ENCODE measurements at places on chromosomes 2 and 18. TPM values are rescaled to one million over a fixed set of nuclear protein-coding genes. Genes with fewer than 3 reads are reported as not detected.
A peak's percentile ranks its signal among the peaks of the same experiment; 100 is the strongest.

Gene TEX51
- total RNA-seq = not detected

Gene GPR17
- not detected for total RNA-seq

Gene FOXD4L1
- total RNA-seq = 0.21 TPM

Gene HOXD3
- total RNA-seq = not detected

Gene TMEM127
- total RNA-seq = 32.2 TPM

Gene SERPINB7
- not detected for total RNA-seq

Gene DHRS9
- not detected for total RNA-seq

Gene IL1RN
- total RNA-seq = not detected

Gene TMEM198
- total RNA-seq = 0.36 TPM

DNA sequence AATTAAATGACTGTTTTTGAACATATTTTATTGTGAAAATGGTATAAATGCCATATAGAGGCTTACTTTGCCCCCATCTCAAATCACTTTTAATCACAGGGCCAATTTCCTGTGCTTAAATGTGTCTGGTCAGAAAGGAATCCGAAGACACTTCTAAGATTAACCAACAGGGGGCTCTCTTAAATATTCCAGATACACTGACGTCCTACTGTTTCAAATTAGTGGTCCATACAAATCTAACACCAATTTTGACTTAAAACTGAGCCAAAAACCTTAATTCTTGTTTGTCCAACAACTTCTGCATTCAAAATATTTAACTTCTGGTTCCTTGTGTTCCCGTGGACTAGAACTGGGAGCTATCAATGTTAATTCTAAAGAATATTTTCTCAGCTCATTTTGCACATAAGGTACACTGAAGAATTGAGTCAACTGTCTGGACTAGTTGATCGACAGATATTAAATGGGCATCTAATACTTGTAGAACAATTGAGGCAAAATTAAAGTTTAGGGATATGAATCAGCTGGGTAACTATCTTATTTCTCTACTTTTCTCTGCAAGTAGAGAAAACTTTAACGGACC is 557.5 kb downstream of the ARHGAP15 start:
- H3K27ac ChIP-seq = no peak overlapping the region
- H3K36me3 ChIP-seq = peaks cover 27% of the 10 kb centered on the region
- no peak overlapping the region for H3K4me3 ChIP-seq
- DNase-seq = no peak
- no peaks in the 10 kb centered on the region for H3K27me3 ChIP-seq
- peaks cover 55% of the 10 kb centered on the region for H3K4me1 ChIP-seq

GRCh38 chr2:173754165-173754564 is 211.0 kb downstream of the SP3 start:
- H3K4me3 ChIP-seq = no peak overlapping the region
- no peaks in the 10 kb centered on the region for H3K4me1 ChIP-seq
- H3K27ac ChIP-seq = no peak overlapping the region
- H3K36me3 ChIP-seq = no peaks in the 10 kb centered on the region

DNA sequence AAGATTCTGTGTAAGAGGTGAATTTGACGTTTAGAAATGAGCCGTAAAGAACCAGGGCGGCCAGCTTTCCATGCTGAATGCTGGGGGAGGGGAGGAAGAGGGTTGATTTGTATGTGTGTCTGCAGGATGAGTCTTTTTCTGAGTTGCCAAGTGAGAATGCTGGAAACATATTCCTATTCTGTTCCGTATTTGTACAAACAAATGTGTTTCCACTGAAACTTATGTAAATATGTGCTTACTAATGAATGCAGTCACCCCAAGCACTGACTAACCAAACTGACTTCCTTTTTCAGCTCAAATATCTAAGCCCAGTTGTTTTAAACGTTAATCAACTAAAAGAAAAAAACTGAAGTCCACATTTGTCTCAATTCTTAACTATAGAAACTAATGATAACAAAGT is 74.9 kb upstream of the APCDD1 start:
- no peak overlapping the region for H3K4me3 ChIP-seq
- peaks cover 9% of the 10 kb centered on the region for H3K4me1 ChIP-seq
- DNase-seq = no peak
- no peak overlapping the region for H3K27ac ChIP-seq

- no peak overlapping the region for H3K4me3 ChIP-seq
- DNase-seq = no peak
- H3K27me3 ChIP-seq = no peaks in the 10 kb centered on the region
- no peak overlapping the region for H3K27ac ChIP-seq
- peaks cover 5% of the 10 kb centered on the region for H3K36me3 ChIP-seq
Observed at GRCh38 chr2:134167015-134167414, 86.9 kb upstream of the MGAT5 start.

- no peaks in the 10 kb centered on the region for H3K4me1 ChIP-seq
- H3K36me3 ChIP-seq = no peaks in the 10 kb centered on the region
- no peak overlapping the region for H3K27ac ChIP-seq
- H3K4me3 ChIP-seq = no peak overlapping the region
Observed at GRCh38 chr2:22901471-22902179, 483.4 kb upstream of the KLHL29 start.

GRCh38 chr18:78920456-78921138 is 59.0 kb upstream of the SALL3 start:
- H3K4me1 ChIP-seq = no peaks in the 10 kb centered on the region
- H3K27me3 ChIP-seq = peaks cover 11% of the 10 kb centered on the region
- no peak for DNase-seq

DNA sequence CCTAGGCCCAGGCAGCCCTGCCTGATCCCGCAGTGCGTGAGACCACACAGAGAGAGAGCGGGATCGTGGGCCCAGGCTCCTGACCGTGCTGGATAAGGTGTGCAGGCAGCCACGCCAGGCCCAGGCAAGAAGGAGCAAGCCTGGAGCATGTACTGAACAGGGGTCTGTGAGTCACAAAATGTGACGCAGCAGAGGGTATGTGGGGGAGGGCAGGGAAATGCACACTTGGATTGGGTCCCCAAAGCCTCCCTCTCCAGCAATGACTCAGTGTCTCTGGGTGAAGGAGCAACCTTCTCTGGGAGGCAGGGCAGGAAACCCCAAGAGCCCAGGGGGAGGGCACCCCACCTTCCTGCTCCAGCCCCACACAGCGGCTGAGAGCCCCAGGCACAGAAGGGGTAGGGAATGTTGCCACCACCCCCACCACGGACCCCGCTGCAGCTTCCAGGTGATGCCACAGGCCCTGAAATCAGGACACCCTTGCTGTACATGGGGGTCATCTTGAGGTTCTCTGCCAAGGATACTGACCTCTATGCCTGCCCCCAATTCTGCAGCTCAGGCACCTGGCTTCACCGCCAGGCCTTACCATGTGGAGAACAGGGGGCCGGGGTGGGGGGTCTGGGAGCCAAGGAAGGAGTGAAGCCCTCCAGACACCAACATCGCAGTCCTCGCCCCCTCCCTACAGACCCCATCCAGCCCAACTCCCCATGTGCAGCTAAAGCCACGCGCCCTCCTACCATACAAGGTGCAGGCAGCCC is 1.3 kb upstream of the GPC1 start:
- no peak for DNase-seq
- H3K27me3 ChIP-seq = peaks cover 23% of the 10 kb centered on the region
- H3K4me3 ChIP-seq = peak overlapping the region; percentile 78
- peak overlapping the region; percentile 77 for H3K27ac ChIP-seq

DNA sequence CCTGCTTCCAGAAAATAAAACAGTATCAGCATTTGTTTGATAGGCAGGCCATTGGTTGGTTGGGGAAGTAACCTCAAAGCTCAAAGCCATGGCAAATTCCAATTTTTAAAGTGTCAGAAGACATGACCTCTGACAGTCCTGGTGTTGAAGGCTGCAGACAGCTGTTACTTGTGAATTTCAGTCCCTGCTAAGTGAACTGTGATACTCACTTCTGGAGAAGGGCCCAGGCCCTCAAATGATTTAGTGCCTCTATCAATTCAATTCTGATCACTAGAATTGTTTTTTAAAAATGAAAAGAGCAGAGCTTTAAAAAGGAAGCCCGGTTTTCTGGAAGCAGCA is 23.1 kb downstream of the MRPL44 start:
- H3K27me3 ChIP-seq = no peaks in the 10 kb centered on the region
- no peak overlapping the region for H3K4me3 ChIP-seq
- no peak overlapping the region for H3K27ac ChIP-seq

- peaks cover 12% of the 10 kb centered on the region for H3K27me3 ChIP-seq
- H3K27ac ChIP-seq = no peak overlapping the region
- H3K4me1 ChIP-seq = no peaks in the 10 kb centered on the region
- no peaks in the 10 kb centered on the region for H3K36me3 ChIP-seq
Observed at GRCh38 chr2:182672466-182673165, 43.4 kb upstream of the DNAJC10 start.

DNA sequence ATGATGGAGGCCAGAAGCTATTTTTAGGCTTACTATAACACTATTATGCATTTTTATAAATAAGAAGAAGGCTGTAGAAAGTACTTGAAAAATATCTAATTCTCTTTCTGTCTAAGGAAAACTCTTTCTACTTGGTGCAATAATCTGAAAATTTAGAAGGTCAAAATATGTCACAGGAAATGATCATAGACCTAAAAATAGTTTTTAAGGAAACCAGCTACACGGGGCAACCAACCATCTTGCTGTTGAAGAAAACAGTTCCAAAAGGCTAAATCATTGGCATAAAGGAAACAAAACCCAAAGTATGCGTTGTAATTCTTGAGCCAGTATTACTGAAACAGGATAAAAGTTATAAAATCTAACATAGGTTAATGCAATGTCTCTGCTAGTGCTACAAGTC is 40.2 kb downstream of the SOCS6 start:
- H3K4me1 ChIP-seq = peaks cover 5% of the 10 kb centered on the region
- H3K36me3 ChIP-seq = peaks cover 10% of the 10 kb centered on the region

DNA sequence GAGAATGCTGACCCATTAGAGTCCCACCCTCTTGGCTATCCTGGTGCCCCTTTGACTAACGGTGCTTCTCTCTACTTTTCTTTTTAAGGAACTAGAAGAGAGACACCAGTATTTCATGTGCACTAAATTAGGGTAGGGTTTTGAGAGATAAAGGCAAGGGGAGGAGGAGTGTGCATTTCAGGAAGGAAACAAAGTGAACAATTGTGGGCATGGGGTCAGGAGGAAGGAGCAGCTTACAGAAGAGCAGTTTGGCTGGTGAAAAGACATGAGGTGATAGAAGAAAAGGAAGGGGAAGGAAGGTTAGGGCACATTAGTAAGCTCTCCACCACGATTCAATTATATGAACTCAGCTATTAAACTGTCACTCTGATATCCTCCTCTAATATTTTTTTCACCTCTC is 105.8 kb upstream of the CTAGE1 start:
- no peaks in the 10 kb centered on the region for H3K36me3 ChIP-seq
- H3K27ac ChIP-seq = no peak overlapping the region
- no peak overlapping the region for H3K4me3 ChIP-seq
- DNase-seq = no peak
- no peaks in the 10 kb centered on the region for H3K4me1 ChIP-seq
- H3K27me3 ChIP-seq = no peaks in the 10 kb centered on the region

- DNase-seq = no peak
- H3K36me3 ChIP-seq = peaks cover 1% of the 10 kb centered on the region
- no peaks in the 10 kb centered on the region for H3K27me3 ChIP-seq
Observed at GRCh38 chr2:209239585-209239938, 184.3 kb upstream of the MAP2 start.

GRCh38 chr2:159179096-159179495 is 107.4 kb downstream of the WDSUB1 start:
- no peaks in the 10 kb centered on the region for H3K36me3 ChIP-seq
- no peak for DNase-seq
- no peak overlapping the region for H3K4me3 ChIP-seq
- no peak overlapping the region for H3K27ac ChIP-seq
- H3K27me3 ChIP-seq = no peaks in the 10 kb centered on the region
- peaks cover 6% of the 10 kb centered on the region for H3K4me1 ChIP-seq

DNA sequence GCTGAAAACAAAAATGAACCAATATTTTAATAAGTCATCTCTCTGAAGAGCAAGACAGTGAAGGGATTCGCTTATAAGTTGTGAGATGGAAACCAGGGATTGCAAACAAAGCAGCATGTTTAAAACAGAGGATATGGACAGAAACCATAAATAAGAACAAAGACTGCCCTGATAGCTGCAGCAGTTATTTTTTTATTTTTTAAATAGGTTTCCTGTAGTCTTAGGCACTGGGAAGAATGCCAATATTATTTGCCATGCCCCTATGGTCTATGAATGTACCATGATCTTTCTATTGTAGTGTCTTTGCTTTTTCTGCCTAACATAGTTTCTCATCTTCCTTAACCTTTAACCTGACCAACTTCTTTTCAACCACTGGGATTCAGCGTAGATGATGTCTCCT is 1334.0 kb upstream of the NRXN1 start:
- no peak for DNase-seq
- no peaks in the 10 kb centered on the region for H3K36me3 ChIP-seq
- H3K27ac ChIP-seq = no peak overlapping the region
- H3K4me1 ChIP-seq = no peaks in the 10 kb centered on the region

GRCh38 chr2:105576440-105577241 is 168.1 kb upstream of the NCK2 start:
- H3K4me3 ChIP-seq = no peak overlapping the region
- peak; percentile 25 for DNase-seq
- H3K27me3 ChIP-seq = no peaks in the 10 kb centered on the region
- H3K27ac ChIP-seq = peak overlapping the region; percentile 71
- no peaks in the 10 kb centered on the region for H3K36me3 ChIP-seq

GRCh38 chr18:62795813-62796212 is 80.5 kb downstream of the PHLPP1 start:
- H3K36me3 ChIP-seq = no peaks in the 10 kb centered on the region
- no peak overlapping the region for H3K27ac ChIP-seq
- no peaks in the 10 kb centered on the region for H3K27me3 ChIP-seq

All from naive thymus-derived CD8-positive, alpha-beta T cell (primary cell).